Mesenteric fat pad (tissue), 1 donor: ENCODE measurements at places on chromosomes 12 and 14.

- DNase-seq: no peak
Measured at GRCh38 chr12:111401167-111401605, 4.5 kb upstream of the SH2B3 start.

- DNase-seq: no peak
Measured at GRCh38 chr12:48999371-49000131, at the start of gene DDN. TSS of gene DDN (minus strand) at chr12:48999375. CDS start at chr12:48999287, 88 bp downstream.

- DNase-seq: no peak
Measured at GRCh38 chr14:81305065-81305464, 84.3 kb upstream of the GTF2A1 start.

GRCh38 chr14:105058521-105059034 lies 6.7 kb downstream of the GPR132 start:
- DNase-seq: peak; percentile 89

GRCh38 chr12:6280053-6280469 lies 30.4 kb upstream of the PLEKHG6 start:
- peak; percentile 30 for DNase-seq

GRCh38 chr12:57087010-57087690 lies 1.8 kb upstream of the NAB2 start:
- DNase-seq: peak; percentile 96

GRCh38 chr14:73026243-73026844 lies 562 bp downstream of the ZFYVE1 start:
- DNase-seq: no peak

DNA sequence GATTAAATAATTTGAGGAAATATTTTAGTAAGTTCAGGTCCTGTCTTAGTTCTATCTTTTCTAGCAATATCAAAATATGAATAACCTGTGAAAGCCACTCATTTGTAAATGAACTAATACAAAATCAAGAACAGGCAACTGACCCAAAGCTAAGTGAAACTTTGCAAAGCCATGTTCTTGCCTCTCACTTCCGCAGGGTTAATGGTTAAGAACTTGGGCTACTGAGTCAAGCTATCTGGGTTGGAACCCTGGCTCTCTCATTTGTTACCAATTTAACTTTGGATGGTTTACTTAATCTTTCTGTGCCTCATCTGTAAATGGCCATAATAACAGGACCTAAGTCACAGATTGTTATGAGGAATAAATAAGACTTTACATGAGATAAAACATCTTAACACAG lies 2.8 kb downstream of the KIF21A start:
- DNase-seq: no peak

GRCh38 chr14:32707742-32708500 lies 230.8 kb upstream of the NPAS3 start:
- DNase-seq: no peak
